Fibroblast of skin of abdomen (primary cell): ENCODE measurements at places on chromosomes 5 and 9.

GRCh38 chr5:32814620-32815019, 103.5 kb downstream of the NPR3 start:
- DNase-seq: peak; percentile 80

- no peak for DNase-seq
Measured at GRCh38 chr9:89183146-89183545, 4.5 kb upstream of the SHC3 start.

DNA sequence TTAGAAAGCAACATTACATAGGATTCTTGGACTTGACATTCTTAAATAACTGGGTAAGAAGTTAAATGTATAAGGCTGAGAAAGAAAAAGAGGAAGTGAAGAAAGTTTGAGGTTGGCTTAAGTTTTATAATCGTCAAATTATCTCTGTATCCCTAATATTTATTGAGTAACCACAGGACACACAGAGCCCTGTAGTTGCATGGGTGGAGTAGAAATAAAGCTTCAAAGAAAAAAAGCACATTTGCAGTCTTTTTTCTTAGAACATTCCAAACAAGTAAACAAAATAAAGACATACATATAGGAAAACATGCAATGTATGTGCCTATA, 137.0 kb downstream of the CCDC192 start:
- no peak for DNase-seq

- DNase-seq: peak; percentile 82
Measured at GRCh38 chr9:101508211-101508610, 25.4 kb upstream of the RNF20 start.

DNA sequence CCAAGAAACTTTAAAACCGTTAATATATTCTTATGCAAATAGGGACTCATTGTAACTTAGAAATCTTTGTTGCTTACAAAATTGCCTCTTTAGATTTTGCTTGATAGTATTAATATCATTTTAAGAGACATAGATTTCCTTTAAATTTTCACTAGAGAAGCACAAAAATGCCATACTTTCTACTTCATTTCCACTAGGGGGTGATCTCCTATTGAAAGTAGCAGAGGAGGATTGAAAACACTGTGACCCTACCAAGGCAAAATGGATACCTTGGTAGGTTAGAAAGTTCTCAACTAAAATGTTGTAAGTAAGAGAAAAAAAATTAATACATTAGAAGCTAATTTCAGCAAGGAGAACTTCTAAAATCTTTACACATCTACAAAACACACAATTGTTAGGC, 204.9 kb downstream of the CHSY3 start:
- peak; percentile 56 for DNase-seq

- DNase-seq: peak; percentile 44
Measured at GRCh38 chr9:12604164-12604821, 88.9 kb upstream of the TYRP1 start.

GRCh38 chr9:114621975-114622609, 11.0 kb downstream of the TMEM268 start:
- peak; percentile 82 for DNase-seq

GRCh38 chr5:4244306-4244705, 648.7 kb downstream of the IRX1 start:
- no peak for DNase-seq

GRCh38 chr9:7095058-7095457, 337.3 kb downstream of the KDM4C start:
- no peak for DNase-seq

GRCh38 chr5:131792896-131793295, 3.9 kb downstream of the FNIP1 start:
- DNase-seq: no peak

DNA sequence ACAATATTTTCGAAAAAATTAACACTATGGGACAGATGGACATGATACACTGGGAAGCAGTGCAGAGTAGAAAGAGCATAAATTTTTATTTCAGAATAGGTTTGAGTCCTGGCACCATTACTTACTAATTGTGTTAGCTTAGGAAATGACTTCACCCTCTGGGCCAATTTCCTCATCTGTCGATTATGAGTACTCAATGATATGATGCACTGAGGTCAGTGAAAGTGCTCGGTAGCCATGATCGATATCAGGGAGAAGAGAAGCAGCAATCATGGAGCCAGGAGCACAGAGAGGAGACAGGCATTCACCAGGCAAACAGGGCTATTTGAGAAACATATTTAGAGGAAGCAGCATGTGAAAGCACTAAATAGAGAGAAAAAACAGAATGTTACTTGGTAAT, 29.4 kb downstream of the NR6A1 start:
- DNase-seq: no peak

DNA sequence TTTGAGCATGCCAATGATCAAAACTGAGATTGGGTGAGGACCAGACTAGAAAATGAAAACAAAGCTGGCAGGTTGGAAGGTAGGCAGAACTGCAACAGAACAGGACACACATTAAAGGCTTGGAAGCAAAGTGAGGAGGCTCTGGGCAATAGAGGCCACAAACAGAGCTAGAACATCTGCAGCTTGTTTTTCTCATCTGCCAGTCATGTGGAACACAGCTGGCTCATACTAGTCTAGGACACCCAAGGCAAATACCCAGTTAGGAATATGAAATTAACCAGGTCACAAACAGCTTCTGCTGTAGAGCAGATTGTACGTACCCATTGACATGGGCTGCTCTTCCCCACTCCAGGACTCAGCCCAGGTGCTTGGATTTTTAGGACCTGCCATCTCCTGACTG, 61.7 kb downstream of the SPEF2 start:
- no peak for DNase-seq

DNA sequence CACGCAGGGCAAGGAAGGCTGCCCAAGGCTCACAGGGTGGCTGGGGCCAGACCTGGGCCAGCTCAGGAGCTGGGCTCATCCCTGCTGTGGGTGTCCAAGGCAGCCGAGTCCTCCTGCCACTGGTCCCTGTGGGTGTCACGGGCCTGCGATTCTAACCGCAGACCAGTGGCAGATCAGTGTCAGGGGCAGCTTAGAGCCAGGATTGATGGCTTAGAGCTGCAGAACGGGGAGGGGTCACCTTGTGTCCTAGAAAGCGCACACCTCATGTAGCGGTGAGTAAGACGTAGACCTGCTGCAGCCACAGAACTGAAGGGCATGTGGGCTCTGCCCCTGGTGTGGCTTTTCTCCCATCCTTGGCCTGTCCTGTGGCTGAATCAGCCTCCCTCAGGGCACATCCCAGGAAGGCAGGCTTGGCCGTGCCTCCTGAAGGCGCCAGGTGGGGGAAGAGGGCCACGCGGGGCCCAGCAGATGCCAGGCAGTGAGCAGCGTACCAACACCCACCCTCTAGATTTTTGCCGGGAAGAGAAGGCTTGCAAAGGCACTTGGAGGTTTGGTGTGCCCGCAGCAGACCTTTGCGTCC, 78.3 kb upstream of the FCN2 start:
- DNase-seq: no peak

- no peak for DNase-seq
Measured at GRCh38 chr5:74279244-74279643, 361.3 kb downstream of the ENC1 start.

- peak; percentile 93 for DNase-seq
Measured at GRCh38 chr9:96420468-96421219, 2.5 kb upstream of the ZNF367 start.

- peak; percentile 70 for DNase-seq
Measured at GRCh38 chr9:88803546-88804253, 187.6 kb upstream of the S1PR3 start.

- peak; percentile 50 for DNase-seq
Measured at GRCh38 chr9:110579034-110579861, at the start of gene SVEP1. TSS of gene SVEP1 (minus strand) at chr9:110579741. CDS start at chr9:110579543, 198 bp downstream.
